ENCODE measurements at places on chromosomes 12 and 14. TPM values are rescaled to one million over a fixed set of nuclear protein-coding genes. Genes with fewer than 3 reads are reported as not detected.

DNA sequence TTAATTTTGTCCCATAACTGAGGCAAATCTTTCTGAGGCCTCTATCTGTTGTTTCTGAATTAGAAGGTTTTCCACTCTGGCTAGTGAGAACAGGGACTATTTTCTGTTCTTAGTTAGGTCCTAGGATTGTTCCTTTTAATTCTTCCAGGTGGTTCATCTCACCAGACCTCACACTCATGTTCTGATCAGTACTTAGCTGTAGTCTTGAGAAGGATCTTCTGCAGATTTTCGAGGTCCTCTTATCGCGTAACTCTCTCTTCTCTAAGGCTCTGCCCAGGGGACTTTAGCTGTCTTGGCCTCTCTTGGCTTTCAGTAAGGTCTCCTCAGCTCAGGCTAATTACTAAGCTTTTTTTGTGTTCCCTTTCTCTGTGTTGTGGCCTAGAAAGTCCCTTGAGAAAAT is 201.1 kb downstream of the ETNK1 start:
- DNase-seq: no peak

DNA sequence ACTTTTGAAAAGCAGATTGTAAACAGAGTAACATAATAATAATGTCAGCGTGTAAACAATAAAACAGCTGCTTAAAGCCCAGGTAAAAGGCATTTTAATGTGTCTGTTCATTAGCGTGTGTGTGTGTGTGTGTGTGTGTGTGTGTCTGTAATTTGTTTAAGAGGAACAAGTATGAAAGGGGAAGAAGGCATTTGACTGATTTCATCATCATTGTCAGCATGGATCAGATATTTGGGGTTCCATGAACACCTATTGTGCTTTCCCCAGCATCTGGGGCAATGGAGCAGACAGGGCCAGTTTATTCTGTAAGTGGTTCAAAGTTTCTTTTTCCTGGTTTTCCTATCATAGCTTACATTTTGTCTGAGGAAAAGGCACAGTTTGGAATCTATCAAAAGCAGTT is 28.9 kb downstream of the SLC25A21 start:
- no peak for DNase-seq

DNA sequence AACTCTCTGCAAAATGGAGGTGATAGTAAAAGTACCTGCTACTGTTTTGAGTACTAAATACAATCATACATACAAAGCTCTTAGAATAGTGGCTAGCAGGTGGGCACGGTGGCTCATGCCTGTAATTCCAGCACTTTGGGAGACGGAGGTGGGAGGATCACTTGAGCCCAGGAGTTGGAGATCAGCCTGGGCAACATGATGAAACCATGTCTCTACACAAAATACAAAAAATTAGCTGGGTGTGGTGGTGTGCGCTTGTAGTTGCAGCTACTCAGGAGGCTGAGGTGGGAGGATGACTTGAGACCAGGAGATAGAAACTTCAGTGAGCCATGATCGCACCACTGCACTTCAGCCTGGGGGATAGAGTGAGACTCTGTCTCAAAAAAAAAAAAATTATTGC is 28.8 kb upstream of the APPL2 start:
- DNase-seq: no peak

DNA sequence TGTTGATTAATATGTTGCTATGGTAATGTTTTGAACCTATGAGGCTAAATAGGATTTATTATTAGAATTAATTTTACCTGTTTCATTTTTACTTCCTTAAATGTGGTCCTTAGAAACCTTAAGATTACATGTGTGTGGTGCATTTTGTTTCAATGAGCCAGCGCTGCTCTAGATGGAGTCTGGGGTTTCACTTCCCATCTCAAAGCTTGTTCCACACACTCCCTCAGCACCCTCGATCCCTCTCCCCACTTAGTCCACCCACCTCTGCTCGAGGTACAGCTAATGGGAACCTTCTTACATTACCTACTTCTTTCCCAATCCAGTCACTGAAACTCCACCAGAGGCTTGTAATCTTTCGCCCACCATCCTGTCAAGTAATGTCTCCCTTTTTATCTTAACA is 205.2 kb downstream of the PAX9 start:
- no peak for DNase-seq

GRCh38 chr12:68772714-68773113 is 26.7 kb downstream of the SLC35E3 start:
- no peak for DNase-seq

DIO3 gene
- not detected for total RNA-seq

Measured in dermis blood vessel endothelial cell (primary cell).